ENCODE measurements at places on chromosomes 7 and 10.
A peak's percentile ranks its signal among the peaks of the same experiment; 100 is the strongest.

- no peak for DNase-seq
Measured at GRCh38 chr7:137084607-137085380, 216.3 kb downstream of the CHRM2 start.

- no peak for DNase-seq
Measured at GRCh38 chr7:131031099-131031868, 296.4 kb upstream of the MKLN1 start.

DNA sequence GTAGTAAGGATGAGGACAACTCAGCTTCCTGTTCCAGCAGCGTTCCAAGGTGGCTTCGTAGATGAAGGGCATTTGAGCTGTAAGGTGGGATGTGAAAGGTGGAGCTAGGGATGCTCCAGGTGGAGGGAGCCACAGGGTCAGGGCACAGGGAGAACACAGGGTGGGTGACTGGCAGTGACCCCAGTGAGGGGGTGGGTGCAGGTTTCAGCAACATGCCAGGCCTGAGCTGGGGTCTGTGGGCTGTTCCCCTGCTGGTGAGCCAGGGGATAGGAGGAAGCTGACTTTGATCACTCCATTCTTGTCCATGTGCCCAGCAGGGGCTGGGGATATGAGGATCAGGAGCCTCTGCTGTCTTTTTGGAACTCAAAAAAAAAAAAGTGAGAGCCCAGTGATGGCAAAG is 33.2 kb downstream of the CDH23 start:
- no peak for DNase-seq

- DNase-seq, result no peak
Measured at GRCh38 chr10:131891196-131891928, 9.4 kb upstream of the PPP2R2D start.

- DNase-seq, result no peak
Measured at GRCh38 chr10:97937928-97938327, 88.3 kb downstream of the GOLGA7B start.

DNA sequence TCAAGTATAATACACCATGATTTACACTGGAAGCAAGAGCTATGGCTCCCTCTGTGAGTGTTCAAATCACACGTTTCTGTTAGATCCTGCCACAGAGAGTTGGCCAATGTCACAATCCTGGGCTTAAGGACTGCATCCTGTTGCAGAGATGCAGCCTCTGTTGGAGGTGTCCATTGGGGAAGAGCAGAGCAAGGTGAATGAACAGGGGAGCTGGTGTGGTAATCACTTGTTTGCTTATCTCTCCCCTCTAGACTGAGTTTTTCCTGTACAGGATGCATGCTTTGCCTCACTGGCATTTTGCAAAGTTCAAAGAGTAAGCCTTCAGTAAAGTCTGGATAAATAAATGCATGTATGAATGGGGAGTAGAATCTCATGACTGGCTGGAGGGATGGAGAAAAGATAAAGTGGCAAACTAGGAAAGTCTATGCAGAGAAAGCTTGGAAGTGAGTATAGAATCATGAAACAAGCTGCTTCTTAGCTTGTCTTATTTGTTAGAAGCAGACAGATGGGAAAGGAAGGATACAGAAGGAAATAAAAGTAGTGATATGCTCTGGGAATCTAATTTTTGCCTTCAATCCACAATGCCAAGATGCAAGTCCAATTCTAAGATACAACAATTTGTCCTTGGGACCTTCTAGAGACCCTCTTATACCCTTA is 605.9 kb downstream of the KCNMA1 start:
- DNase-seq, result no peak

DNA sequence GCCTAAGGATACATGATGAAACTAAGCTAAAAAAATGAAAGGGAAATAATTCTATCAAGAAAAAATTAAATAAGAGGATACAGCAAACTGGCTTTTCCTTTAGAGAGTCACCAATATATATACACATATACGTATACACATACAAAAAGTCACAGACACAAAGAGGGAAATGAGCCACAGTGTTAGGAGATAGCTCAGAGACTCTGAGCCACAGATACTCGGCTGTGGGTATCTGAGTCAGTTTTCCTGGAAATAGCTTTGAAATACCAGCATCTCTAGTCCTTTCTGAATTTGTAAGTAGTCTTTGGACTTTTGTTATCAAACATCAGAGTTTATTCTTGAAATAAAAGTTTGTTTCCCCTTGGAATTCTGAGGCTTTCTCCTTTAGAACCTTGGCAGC is 111.8 kb downstream of the TBXAS1 start:
- DNase-seq, result no peak

DNA sequence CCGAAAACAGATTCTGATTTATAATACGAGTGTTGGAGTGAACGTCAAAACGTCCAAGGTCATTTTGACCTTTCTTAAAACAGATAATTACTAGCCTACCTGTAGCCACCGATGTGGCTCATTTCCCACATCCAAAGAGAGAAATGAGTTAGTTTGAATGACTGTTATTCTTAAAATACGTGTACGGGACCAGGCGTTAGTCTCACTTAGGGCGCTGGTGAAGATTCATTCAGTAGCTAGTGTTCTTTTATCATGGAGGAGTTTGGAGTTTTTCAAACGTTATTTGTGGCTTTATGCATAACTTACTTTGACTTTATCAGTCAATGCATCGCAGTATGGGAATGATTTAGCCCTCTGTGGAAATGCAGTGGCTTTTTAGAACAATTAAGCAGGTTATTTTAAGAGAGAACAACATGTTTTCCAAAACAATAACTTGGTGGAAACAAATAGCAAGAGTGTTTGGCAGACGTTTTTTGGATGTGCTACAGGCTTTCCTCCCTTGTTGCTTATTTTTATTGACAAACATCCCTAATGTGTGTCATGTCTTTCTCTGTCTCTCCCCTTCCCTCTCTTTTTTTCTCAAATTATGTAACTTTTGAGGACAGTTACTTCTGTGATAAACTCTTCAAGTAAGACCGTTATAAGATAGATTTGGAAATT is 1.6 kb downstream of the BICC1 start:
- no peak for DNase-seq

DNA sequence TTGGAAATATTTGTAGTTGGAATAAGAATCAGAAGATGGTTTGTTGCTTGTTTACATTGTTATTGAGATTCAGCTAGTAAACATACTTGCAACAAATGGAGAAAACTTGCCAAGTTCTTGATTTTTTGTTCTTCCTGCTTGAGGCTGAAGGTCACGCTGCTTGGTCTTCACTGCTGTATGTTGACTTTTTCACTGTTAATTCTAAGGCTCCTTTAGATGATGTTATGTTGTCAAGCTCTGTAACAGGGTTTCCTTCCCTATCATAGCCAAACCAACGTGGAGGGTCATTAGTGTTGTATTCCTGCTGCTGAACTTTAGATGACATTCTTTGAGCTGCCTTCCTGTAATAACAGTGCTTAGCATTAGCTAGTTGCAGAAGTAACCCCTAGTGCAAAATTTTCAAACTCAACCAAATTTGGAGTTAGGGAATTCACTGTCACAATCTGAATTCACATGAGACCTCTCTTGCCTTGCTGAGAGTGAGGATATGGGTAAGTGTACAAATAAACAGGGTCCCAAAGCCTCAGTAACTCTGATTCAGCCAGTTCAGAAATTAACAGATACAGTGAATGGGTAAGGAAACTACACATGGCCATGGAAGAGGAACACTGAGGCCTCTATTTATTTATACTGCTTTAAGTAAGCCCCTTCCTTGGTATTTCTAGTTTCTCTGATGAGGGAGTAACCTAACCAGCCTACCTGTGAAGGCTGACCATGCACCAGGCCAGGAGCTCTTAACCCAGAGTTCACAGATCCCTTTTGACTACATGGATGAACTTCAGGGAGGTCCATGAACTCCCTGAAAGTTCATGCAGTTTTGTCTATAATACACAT is 64.6 kb downstream of the FAM185A start:
- DNase-seq, result no peak

DNA sequence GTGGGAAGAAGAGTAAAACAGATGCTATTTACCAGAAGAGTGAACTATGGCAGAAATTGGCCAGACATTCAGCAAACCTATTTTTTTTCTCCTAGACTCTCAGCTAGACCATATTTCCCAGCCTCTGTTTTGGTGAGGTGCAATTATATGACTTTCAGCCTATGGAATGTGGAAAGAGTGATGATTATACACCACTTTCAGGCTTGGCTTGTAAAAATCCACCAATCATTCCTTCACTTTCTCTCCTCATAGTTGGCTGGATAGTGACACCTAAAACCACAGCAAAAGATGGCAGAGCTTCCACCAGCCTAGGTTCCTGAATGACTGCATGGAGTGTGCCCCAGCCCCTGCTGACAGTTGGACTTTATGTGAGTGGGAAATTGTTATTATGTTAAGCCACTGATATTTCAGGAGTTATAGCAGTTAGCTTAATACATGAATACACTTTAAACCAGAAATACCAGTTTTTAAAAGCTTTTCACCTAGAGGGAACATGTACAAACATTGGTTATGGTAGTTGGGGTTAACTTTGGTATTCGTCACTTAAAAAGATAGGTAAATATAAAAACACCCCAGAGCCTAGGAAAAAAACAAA is 19.1 kb upstream of the TNKS2 start:
- no peak for DNase-seq

DNA sequence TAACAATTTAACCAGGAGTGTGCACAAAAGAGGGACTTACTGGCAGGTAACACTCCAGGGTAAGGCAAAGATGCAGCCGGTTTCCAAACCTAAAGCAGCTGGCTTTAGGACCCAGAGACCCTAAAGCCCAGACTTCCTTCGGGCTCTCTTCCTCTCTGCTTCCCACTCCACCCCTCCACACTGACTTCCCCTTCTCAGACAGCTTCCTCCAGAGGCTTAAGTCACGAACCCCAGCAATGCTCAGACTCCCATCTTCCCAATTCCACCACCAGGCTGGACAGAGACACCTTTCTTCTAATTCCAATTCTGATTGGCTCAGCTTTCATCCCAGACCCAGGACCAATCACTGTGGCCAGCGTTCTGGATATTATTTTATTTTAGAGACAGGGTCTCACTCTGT is 24.8 kb downstream of the STYXL1 start:
- DNase-seq, result no peak

DNA sequence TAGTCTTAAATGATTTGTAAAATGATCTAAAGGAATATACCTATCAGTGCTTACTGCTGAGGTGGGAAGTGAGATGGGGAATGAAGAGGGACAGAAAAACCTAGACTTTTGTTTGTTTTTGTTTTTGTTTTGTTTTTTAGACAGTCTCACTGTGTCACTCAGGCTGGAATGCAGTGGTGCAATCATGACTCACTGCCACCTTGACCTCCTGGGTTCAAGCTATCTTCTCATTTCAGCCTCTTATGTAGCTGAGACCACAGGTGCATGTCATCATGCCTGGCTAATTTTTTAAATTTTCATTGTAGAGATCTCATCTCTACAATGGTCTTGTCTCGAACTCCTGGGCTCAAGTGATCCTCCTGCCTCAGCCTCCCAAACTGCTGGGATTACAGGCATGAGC is 116.4 kb upstream of the SEM1 start:
- no peak for DNase-seq

- DNase-seq, result no peak
Measured at GRCh38 chr10:30169342-30169741, 110.0 kb upstream of the JCAD start.

DNA sequence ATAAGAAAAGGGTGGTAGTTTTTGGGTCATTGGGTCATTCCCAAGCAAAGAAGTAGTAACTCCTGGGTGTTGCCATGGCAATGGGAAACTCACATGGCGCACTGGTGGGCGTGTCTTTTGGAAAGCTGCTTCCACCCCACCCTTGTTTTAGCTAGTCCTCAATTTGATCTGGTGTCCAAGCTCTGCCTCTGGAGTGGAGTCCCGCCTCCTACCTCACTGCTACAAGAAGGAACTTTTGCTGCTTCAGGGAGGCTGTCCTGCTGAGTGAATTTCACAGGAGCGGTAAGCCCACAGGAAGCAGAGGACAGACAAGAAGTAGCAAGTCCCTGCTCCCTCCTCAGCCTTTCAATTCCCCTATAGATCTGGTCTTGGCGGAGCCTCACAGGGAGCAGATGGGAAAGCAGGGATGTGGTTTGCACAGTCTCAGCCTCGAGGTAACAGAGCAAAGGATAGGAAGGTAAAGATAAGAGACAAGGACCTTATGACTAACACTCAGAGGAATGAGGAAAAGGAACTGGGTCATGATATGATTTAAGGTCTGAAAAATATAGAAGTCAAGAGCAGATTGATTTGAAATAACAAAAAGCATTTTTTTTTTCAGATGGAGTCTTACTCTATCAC is 700.3 kb downstream of the TNS3 start:
- DNase-seq, result no peak

DNA sequence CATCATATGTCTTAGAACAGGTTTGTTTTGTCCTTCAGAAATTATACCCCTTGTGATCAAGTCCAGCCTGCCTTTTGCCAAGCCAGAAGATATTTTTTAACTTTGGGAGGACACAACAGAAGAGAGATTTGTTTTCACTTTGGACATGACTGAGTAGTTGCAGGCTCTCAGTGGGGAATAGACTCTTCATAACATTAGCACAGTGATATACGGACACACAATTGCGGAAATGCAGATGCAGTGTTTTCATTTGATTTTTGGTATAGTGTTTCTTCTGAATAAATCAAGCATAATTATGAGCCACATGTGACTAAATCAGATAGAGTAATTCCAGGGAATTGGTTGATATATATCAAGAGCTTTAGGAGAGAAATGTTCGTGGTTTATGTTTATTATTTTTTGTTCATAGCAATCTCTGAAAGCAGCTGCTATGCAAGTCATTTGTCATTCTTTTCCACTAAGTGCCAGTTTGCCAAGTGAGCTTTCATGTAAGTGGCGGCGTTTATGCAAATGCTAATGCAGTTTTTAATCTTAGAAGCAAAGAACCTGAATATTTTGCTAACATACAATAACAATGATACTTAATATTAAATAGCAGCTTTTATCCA is 69.6 kb upstream of the HDAC9 start:
- DNase-seq, result no peak

DNA sequence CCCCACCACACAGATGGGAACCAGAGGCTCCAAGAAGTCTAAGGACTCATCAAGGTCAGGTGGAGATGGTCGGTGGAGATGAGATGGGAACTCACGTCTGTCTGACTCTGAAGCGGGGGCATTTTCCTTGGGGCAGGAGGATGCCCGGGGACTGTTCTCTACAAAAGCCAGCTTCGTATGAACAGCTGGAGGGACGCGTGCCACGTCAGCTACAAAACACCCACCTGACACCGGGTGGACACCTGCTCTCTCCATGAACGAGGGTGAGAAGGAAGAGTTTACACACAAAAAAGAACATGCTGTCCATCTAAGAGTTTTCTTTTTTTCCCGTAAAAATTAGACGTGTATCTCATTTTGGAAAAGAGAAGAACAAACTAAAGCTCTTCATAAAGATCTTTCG is 47.7 kb downstream of the C10orf143 start:
- no peak for DNase-seq

GRCh38 chr7:90760892-90761291 is 164.8 kb downstream of the CDK14 start:
- no peak for DNase-seq

- DNase-seq, result peak; percentile 54
Measured at GRCh38 chr10:49058463-49059255, 56.7 kb downstream of the VSTM4 start.

DNA sequence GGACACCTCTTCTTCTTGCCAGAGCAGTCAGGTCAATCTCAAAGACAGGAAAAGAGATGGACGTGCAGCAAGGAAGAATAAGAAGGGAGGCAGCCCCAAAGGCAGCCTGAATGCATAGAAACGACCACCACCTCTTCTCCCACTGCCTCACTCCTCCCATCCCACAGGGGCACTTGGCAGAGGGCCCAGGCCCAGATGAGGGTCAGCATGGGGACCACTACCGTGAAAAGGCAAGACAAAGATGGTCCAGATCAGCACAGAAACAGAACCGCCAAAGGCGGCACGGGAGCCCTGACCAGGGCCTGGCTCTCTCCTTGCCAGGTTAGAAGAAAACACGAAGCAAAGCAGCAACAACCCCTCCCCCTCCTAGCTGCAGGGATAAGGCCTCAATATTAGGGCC is 1.9 kb upstream of the NDST2 start:
- no peak for DNase-seq

GRCh38 chr10:49080965-49081364 is 34.4 kb downstream of the VSTM4 start:
- no peak for DNase-seq
